ENCODE measurements at places on chromosomes 7 and 10.

GRCh38 chr10:3773460-3774017 lies 11.5 kb downstream of the KLF6 start:
- no peak for DNase-seq

- DNase-seq, result no peak
Observed at GRCh38 chr10:77793831-77794230, 132.7 kb downstream of the DLG5 start.

- DNase-seq, result no peak
Observed at GRCh38 chr7:120732256-120732655, 125.7 kb downstream of the TSPAN12 start.

DNA sequence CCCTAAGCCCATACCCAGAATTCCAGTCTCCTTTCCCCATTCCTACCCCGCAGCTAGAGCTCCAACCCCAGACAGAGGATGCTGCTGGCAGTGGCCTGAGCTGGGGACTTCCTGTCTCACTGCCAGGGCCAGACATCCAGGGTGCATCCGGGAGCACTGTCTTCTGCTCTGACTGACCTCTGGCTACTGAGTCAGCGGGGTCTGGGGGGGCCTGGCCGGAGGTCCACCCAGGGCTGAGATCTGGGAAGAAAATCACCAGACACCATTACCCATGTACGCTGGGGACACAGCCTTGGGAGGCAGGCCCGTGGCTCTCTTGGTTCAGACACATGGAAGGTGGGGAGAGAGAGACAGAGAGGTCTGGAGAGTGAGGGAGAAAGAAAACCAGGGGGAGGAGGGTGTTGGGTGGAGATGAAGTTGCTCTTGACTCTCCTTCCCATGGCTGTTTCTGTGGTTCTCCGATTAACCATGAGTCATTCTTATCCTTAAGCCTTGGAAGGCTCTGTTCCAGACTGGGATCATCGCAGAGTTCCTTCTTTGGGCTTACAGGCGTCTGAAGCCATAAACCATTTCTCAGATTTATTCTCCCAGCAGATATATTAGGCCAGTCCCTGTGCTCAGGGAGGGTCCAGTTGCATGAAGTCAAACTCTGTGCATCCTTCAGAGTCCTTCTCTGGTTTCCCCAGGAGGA lies 23.6 kb downstream of the TSPAN15 start:
- peak; percentile 18 for DNase-seq

DNA sequence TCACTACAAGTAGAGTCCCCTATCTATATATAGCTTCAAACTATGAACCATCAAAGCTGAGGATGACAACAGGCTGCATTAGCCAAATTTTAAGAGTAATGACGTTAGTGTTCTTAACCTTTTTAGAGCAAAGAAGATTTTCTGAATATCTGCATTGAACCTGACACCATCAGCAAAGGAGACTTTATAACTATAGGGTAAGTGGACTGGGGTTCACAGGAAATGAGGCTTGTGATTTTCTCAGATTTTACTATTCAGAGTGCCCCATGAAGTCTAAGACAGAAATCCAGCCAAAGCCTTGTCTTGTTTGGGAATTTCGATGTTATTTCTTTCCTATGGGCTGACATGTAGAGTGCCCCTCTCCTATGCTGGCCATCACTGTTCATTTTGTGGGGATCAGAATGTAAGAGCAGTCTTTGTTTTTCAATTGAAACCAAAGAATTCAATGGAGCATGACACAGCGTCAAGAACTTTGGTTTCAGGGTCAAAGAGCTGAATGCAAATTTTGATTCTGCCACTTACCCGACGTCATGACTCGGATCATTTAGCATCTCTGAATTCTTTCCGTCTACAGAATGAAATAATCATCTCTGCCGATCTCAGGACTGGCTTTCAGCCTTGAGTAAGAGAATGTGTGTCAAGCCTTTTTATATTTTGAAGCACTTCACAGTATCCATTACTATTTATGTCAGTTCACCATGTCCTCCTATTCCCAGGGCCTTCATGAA lies 52.7 kb downstream of the DENND11 start:
- peak; percentile 38 for DNase-seq

- DNase-seq, result no peak
Observed at GRCh38 chr10:132059760-132060508, 5.8 kb upstream of the JAKMIP3 start.

- no peak for DNase-seq
Observed at GRCh38 chr7:55185321-55185802, 166.5 kb downstream of the EGFR start.

- no peak for DNase-seq
Observed at GRCh38 chr10:114499116-114499515, 94.8 kb upstream of the AFAP1L2 start.

GRCh38 chr10:132593389-132593788 lies 55.8 kb downstream of the INPP5A start:
- DNase-seq, result no peak

DNA sequence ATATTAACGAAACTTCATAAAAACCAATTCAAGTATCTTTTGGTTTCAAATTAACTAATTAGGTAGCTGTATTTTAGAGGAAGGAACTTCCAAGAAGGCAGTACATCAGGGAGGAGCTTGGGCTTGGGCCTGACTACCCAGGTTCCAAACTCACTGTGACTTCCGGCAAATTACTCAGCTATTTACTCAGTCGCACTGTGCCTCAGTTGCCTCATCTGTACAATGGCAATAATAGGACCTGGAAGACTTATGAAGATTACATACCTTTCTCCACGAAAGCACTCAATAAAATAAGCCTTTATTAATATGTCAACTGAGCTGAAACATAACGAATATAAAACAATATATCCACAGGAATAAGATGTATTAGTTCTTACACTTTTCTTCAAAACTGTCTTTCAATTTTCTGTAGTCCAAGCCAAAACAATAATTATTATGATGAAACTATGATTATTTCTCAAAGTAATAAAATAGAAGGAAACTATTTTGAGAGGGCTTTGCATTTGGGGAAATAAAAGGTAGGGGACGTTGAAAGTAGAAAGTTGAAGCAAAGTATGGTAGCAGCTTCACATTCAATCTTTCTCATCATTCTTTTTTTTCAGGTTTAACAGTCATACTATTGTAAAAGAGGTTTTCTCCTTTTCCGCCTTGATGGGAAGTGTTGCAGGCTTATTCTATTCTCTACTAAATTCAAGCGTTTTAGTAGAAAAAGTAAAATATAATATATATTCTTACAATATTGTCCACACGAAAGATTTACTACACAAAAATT lies 10.5 kb upstream of the EBLN1 start:
- no peak for DNase-seq

DNA sequence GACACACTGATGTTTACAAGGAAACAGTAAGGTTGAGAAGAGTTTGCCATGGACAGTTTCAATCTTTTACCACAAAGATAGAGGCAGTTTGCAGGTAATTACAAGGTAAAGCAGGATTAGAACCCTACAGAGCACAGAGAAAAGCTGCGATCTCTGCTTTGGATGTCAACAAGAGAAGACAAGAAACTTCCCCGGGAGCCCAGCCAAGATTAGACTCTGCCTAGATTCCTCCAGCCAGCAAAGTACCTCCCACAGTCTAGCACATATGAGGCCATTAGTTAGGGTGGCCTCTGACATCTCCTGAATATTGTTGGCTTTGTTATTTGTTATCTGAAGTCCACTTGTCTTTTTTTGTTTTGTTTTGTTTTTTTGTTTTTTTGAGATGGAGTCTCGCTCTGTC lies 178.1 kb downstream of the CALN1 start:
- DNase-seq, result no peak

GRCh38 chr7:26664735-26665416 lies 199.5 kb downstream of the SKAP2 start:
- no peak for DNase-seq

DNA sequence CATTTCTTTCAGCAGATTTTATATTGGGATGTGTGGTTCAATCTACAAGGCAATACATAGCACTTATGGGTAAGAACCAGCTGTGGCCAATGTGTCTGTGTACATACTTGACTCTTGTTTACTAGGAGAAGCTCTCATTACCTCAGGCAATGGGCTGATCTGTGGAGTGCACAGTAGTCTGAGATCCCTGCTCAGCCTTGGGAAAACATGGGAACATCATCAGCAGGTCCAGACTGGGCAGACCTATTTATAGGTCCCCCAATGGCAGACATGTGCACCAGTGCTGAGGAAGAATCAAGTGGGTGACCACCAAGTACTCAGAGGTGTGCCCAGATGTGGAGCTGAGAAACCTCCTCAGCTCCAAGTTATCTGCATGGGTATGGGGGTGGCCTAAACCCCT lies 349.7 kb downstream of the KIF20B start:
- DNase-seq, result no peak

- no peak for DNase-seq
Observed at GRCh38 chr7:44434201-44434600, 56.3 kb downstream of the NUDCD3 start.

- no peak for DNase-seq
Observed at GRCh38 chr10:71293446-71294084, 25.5 kb upstream of the SLC29A3 start.

DNA sequence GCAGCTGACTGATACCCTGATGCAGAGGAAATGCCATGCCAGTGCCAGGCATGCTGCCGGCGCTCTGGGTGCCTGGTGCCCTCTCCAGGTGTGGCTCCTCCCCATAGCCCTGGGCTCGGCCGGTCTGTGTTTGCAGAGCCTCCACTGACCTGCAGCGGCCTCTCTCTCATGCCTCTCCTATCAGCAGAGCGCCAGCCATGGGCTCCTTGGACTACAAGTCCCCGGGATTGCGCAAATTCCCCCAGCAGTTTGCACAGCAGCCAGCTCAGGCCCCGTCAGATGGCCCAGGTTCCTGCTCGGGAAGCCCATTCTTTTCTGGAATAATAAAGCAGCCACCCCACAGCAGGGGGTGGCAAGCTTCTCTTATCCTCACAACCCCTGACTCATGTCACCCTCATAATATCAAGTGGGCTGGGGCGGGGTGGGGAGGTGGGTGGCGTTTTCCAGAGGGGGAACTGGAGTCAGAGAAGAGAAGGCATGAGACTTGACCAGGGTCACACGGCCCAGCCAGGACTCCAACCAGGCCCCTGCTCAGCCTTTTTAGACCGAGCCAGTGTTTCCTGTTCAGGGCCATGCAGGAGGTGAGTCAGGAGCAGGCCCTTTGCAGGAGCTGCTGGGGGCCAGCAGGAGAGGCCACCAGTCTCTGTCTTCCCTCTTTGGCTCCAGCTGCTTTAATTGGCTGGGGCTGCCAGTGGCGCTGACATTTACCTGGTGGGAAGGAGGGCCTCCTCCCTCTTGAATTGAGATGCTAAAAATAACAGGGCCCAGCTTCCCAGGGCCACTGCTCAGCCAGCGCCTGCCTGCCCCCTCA lies 58.6 kb downstream of the ZMIZ1 start:
- no peak for DNase-seq

GRCh38 chr7:159197066-159197975 lies 52.7 kb upstream of the VIPR2 start:
- no peak for DNase-seq

- no peak for DNase-seq
Observed at GRCh38 chr7:29723599-29723998, 82.7 kb upstream of the WIPF3 start.

DNA sequence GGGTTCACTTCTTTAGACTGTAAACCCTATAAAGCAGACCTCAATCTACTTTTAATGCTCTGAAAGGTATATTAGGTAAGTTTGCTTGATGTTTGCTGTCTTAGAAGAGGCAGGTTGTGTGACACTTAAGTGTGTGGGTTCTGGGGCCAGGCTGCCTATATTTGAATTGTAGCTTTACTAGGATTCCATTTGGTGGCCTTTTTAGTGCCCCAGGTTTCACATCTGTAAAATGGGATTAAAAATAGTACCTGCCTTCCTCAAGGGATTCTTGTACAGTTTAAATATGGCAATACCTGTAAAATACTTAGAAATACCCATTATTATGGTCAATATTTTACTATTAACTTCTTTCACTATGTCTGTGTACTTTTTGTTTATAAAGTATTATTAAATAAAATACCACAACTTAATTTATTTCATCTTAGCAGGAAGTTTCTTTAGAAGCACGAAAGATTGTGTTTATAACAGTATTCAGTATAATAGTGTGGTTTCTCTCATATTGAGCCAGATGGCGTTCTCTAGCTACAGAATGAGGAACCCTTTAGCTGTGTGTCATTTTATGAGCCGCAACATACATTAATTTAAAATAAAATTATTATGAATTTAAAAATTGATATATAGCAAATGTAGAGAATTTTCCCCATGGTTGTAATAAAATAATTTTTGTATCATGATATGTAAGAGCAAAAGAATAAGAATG lies 94.2 kb downstream of the CDK14 start:
- no peak for DNase-seq

- DNase-seq, result no peak
Observed at GRCh38 chr10:118674226-118674919, 78.9 kb upstream of the PRLHR start.

- peak; percentile 57 for DNase-seq
Observed at GRCh38 chr10:60801522-60801921, 23.2 kb downstream of the CDK1 start.

GRCh38 chr10:71297343-71297742 lies 21.7 kb upstream of the SLC29A3 start:
- no peak for DNase-seq

- DNase-seq, result no peak
Observed at GRCh38 chr7:146405737-146406136, 289.1 kb downstream of the CNTNAP2 start.

- DNase-seq, result no peak
Observed at GRCh38 chr10:75815066-75815465, 383.6 kb downstream of the LRMDA start.

- peak; percentile 37 for DNase-seq
Observed at GRCh38 chr7:43756368-43757072, 2.0 kb upstream of the BLVRA start.

- no peak for DNase-seq
Observed at GRCh38 chr7:105346593-105347322, 42.0 kb downstream of the SRPK2 start.

DNA sequence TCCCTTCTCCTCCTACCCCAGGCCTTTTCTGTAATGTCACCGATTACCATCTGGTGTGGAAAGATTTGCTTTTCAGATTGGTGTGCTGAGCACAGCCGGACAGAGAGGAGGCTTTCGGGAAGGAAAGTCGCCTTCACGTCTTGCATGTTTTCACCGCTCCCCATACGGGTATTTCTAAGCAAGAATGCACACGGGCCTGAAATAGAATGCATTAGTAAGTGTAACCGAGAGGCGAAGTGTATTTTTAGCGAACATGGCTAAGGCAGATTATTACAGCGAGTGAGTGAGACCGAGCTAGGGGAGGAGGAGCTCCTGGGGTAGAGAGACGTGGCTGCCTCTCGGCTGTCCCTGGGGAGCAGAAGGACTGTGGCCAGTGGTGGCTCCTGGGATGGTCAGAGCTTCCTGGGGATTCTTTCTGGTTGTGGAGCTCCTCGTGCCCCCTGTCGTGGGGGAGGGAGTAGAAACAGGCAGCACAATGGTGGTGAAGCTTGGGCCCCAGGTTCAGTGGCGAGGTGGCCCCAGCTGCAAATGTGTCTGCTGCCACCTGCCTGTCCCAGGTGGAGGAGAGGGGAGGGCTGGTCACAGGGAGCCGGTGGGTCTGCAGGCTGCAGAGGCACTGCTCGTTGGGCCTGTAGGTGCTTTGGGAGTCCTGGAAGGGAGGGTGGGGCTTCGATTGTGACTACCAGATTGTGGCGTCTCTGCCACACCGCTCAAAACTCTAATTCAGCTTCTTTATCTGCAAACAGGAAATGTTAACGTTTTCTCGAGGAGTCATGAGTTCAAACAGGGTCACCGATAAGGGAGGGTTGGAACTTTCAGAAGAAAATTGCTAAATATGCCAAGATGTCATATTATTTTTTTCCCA lies 135.8 kb downstream of the CAMK1D start:
- DNase-seq, result no peak
